Activated T-cell treated with anti-CD3 and anti-CD28 coated beads, Interleukin-2, amount 50 U/mL, for 1 hour (primary cell): ENCODE measurements at places on chromosomes 11 and 22.
A peak's percentile ranks its signal among the peaks of the same experiment; 100 is the strongest.

DNA sequence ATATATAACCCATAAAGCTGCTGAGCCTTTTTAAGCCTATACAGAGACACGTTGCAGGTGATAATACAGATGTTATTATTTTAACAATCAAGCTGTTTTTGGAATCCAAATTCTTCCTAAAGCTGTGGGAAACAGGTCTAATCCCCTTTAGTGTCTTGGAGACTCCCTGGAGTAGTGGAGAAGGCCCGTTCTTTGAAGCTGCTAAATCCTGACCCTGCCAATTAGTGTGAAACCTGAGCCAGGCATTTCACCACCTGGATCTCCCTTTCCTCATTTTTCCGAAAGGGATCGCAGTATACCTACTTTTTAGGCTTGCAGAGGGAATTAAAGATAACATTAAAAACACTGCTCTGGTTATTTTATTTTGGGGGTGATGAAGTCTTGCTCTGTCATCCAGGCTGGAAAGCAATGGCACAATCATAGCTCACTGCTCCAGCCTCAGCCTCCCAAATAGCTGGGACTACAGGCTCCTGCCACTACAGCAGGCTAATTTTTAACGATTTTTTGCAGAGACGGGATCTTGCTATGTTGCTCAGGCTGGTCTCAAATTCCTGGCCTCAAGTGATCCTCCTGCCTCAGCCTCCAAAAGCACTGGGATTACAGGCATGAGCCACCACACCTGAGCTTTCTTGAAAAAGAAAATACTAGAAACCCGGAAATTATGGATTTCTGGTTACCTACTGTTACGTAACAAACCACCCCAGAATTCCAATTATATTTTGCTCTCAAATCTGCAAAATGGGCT, 1.7 kb upstream of the EIF4ENIF1 start:
- DNase-seq = no peak

DNA sequence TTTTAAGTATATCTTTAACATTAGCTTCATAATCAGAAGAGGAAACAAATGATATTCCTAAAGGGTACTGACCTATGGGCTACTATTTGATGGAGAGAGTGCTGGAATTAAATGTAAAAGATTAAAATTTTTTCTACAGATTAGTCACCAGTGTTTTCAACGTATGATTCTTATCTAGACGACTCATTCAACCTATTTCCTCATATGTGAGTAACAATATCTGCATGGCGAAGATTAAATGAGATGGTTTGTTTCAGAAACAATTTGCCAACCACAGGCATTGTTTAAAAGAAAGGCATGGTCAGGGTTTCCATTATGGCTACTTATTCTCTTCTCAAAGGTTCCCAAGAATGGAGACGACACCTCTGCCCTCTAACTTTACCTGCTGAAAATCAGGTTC, 20.4 kb downstream of the OR56B4 start:
- DNase-seq = no peak

- DNase-seq = no peak
These were observed 152.0 kb upstream of the SYN3 start for GRCh38 chr22:33209930-33210784.

- no peak for DNase-seq
These were observed 175.0 kb upstream of the BDNF start for GRCh38 chr11:27874998-27875830.

- no peak for DNase-seq
These were observed 118.8 kb downstream of the RRAS2 start for GRCh38 chr11:14240221-14240620.

DNA sequence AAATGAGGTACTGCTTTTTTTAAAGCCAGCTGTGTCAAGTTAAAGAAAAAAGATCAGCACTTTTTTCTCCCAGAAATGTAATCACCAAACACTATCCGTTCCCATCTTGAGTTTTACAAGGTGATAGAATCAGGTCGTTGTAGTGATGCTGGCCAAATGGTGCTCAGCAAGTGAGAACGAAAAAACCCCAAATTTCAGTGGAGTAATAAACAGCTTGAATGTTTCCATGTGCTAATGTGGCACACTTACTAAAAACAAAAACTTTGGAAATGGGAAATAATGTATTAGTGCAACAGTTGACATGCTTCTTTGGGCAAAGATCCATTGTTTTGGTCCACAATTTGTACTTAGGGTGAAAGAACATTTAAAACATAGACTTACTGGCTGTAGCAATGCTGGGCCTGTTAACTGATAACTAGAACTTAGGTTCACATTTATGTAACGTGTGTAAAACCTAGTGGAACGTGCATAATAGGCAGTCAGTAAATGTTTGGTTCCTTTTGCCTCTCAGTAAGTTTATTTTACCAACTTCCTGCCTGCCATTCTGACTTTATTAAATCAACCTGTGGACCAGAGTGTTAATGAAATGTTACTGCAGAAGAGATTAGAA, 15.4 kb upstream of the GDPD4 start:
- DNase-seq = no peak

DNA sequence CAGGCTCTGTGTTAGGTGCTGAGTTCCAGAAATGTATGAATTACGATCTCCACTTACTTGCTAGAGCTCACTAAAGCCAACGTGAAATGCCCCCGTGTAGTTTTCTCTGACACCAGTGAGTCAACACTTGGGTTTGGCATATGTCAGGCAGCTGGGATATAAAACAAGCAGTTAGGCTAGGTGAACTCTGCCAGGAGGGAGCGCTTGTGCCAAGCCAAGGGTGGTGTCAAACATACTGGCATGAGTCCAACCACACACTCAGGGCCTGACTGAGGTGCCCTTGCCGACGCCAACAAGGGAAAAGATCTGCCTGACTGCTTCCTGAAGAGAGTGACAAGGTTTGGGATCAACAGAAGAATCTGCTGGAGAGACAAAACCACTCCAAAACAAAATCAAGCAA, 167.8 kb upstream of the NARS2 start:
- no peak for DNase-seq

DNA sequence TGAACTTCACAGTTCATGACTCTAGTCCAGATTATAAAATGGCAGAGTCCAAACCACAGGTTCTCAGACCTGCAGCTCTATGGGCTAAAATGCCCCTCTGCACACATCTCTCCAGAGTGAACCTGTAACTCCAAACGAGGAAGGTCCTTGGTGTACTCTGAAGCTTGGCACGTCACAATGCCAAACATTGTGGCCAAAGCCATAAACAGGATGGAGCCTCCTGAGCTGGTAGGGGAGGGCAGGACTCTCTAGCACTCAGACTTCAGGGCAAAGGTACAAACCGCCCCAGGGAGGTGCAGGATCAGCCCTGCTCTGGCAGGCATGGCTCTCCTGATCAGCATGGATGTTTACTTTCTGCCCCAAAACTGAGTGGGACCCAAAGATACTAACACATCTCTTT, 2.3 kb downstream of the SCUBE2 start:
- DNase-seq = no peak

DNA sequence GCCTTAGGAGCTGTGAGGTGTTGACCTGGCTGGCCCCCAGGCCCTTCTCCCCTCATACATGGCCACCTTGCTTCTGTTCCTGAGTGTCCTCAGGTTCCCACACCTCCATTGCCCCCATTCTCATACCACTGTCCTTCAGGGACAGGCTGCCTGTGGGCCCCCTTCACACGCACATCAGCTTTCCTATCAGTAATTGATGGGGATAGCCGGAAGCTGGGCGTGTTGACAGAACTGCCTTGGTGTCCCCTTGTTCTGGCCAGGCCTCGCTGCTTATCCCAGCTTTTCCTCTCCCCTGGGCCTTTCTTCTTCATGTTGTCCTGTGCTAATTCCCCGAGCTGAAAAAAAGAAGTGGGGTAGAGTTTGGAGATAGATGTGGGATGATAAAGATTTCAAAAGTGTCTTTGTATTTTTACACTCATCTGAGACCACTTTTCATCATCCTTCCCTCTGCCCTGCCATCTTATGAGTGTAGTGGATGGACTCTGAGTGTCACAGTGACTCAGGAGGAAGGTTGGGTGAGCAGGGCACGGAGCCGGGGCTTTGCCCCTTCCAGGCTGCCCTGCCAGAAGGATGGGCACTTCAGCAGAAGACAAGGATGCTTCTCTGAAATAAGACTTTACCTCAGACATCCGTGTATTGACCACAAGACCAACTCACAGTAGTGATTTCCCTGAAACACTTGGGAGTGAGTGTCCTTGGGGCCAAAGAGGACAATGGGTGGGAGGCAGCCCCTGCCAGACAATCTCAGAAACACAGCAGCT, 42.8 kb downstream of the MED15 start:
- no peak for DNase-seq

- no peak for DNase-seq
These were observed 288.3 kb downstream of the TENM4 start for GRCh38 chr11:79152511-79152910.

DNA sequence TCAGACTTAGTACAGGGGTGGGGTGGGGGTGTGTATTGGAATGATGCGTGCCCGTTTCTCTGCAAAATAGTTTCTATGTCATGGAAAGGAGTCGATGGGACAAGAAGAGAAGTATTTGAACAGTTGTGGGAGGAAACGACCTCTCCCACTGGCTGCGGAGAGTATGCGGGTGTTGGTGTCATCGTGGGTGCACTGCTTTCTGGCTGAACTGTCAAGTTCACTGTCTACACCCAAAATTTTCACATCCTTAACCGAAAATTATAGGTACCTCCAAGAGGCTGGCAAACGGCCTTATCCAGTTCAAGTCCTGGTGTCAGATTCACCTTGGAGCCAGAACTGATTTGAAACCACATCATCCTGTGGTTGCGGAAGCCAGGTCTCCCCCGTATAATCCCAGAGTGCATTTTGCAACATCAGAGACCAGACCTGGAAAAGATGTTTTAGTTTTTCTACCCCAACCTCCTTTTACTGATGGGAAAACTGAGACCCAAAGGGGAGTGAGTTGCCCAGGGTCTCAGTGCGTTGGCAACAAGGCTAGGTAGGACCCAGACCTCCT, 497 bp upstream of the SSRP1 start:
- peak; percentile 39 for DNase-seq

- DNase-seq = no peak
These were observed 218.6 kb downstream of the NAV2 start for GRCh38 chr11:19931141-19931770.

DNA sequence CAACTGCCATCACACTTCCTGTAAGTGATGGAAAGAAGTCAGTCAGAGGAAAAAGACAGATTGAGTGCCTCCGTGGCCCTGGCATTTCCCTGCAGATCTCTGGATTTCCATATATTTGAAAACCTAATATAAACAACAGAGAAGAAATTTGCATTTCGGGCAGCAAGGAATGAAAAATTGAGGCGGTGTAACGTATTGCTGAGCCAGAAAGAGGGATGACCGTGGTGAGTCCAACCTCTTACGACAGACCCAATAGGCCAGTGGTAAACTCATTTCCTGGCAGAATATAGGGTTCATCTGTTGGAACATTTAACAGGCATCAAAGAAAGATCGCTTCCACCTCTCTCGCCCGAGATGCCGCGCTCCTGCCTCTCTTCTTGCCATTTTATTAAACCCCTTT, 336.5 kb downstream of the MIAT start:
- DNase-seq = no peak

DNA sequence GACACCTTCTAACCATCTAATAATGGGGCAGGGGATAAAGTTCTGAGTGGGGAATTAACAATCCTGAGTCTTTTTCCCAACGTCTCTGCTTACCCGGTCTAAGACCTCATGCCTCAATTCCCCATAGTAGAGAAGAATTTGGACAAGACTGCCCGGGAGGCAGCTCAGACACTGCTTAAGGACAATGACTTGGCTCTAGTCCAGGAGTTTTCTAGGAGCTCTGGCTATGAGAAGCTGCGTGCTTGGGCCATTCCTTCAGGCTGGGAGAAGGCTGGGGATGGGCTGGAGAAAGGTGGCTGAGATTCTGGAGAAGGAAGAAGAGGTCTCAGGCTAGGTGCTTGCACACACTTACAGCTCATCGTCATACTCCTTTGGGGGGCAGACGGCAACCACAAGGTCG, 19.8 kb upstream of the ABCC8 start:
- DNase-seq = no peak

DNA sequence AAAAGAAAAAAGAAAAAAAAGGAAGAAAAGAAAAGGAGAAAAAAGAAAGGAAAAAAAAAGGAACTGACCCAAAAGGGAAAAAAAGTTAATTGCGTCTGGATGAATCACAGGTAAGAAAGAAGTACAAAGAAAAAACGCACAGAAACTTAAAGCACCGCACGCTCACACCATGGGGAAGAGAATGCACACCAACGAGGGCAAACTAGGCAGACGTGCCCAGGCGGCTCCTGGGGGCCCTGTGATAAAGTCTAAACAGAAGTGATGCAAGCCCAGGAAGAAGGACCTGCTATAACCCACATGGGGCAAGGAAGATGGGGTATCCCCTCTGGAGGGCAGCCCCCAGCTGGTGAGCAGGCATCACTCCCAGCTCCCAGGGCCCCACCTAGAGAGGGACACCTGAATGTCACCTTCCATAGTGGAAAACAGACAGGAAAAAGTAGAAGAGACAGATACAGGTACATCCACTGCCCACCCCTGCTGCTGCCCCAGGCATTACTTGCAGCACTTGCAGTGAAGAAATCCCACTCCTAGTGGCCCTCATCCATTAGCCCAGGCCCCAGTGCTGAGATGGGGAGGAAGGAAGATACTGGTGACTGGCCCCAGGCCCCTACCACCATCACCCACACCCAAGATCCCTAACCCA, 28.9 kb downstream of the NAP1L4 start:
- no peak for DNase-seq

GRCh38 chr11:6523253-6523652, 26.2 kb downstream of the DNHD1 start:
- no peak for DNase-seq

- DNase-seq = no peak
These were observed 12.0 kb downstream of the BACE1-AS start for GRCh38 chr11:117303101-117303500.

GRCh38 chr11:12024254-12024926, 16.0 kb upstream of the DKK3 start:
- no peak for DNase-seq

GRCh38 chr22:49393526-49393925, 434.1 kb downstream of the BRD1 start:
- no peak for DNase-seq

- no peak for DNase-seq
These were observed 27.7 kb downstream of the SLC36A4 start for GRCh38 chr11:93169950-93170561.

GRCh38 chr11:14082338-14082737, 119.8 kb downstream of the SPON1 start:
- DNase-seq = no peak

DNA sequence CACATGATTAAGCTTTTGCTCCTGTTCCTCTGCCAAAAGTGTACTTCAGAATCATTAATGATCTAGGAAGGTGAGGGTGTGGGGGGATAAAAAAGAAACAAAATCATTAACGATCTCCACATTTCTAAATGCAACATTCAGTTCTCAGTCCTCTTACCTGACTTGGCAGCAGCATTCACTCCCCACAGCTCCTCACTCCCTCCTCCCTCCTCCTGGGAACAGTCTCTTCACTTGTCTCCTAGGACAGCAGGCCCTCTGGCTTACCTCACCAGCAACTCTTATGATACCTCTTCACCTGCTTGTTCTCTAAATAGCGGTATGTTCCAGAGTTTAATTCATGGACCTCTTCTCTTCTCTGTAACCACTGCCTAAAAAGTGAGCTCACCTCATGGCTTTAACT, 56.5 kb upstream of the APOA1 start:
- no peak for DNase-seq

- no peak for DNase-seq
These were observed 666.5 kb downstream of the NTM start for GRCh38 chr11:132036746-132037466.
